ENCODE measurements at places on chromosomes 13 and 19.
A peak's percentile ranks its signal among the peaks of the same experiment; 100 is the strongest.

GRCh38 chr13:74084375-74084935 is 49.7 kb downstream of the KLF12 start:
- DNase-seq, result no peak

- no peak for DNase-seq
These were observed 489.1 kb downstream of the MYO16 start for GRCh38 chr13:109118521-109118920.

- no peak for DNase-seq
These were observed 1692.0 kb downstream of the SLITRK5 start for GRCh38 chr13:89363144-89363543.

GRCh38 chr13:76758738-76759137 is 127.5 kb downstream of the KCTD12 start:
- DNase-seq, result no peak

- DNase-seq, result no peak
These were observed 13.1 kb downstream of the COMP start for GRCh38 chr19:18778076-18778389.

DNA sequence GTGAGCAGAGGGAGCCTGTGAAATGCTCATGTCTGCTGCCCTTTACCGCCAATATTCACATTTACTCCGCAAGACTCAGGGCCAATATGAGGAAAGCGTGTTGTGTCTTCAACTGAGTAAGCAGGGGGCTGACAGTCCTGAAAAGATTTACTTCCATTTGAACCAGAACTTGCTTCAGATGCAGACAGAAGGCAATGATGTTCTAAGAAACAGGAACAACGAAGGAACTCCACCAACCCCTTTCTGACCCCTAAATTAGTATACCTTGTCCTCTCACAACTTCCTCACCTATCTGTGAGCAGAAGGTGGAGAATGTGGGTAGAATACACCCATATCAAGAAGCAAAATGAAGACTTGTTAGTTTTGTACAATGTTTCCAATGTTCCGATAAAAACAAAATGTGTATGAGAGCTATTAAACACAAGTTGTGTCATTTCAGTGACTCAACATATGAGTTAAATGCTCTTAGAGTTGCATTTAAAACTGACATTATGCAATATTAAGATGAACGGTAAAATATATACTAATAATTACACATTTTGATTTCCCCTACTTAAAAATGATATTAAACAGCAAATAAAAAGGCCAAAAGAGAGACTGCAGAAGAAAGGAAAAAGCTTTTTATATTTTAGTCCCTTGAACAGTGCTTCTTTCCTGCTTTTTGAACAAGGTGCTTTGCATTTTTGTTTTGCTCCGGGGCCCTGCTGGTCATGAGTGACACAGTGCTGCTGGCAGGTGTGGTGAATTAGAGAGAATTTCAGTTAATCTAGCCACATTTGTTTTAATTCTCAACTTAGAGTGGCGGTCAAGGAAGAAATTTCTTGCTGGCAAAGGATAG is 16.0 kb downstream of the TMEM272 start:
- no peak for DNase-seq

DNA sequence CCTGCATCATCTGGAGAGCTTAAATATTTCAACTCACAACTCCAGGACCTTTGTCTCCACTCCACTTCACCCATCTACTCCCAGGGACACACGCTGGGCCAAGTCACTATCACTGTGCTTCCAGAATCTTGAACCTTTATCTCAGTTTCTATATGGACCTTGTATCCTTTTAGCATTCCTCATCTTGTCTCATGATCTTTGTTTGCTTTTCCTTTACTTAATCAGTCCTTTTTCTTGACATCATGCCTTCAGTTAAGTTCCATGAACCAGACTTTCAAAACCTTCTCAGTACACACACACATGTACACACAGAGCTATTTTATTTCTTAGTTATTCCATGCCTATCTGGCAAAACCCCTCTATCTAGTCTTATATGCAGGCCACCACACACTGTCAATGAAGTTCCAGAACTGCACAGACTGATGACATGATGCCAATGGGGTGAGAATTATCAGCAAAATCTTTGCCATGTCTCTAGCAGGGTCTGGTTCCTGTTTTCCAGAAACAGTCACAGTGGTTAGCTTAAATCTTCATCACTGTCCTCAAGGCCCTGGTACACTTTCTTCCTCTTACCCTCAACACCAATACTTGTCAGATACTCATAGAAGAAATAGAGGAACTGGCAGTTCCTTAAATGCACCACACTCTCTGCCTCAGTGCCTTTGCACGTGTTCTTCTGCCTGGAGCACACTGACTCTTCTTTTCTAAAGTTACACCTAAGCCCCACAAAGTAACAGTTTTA is 77.6 kb upstream of the STARD13 start:
- DNase-seq, result no peak

DNA sequence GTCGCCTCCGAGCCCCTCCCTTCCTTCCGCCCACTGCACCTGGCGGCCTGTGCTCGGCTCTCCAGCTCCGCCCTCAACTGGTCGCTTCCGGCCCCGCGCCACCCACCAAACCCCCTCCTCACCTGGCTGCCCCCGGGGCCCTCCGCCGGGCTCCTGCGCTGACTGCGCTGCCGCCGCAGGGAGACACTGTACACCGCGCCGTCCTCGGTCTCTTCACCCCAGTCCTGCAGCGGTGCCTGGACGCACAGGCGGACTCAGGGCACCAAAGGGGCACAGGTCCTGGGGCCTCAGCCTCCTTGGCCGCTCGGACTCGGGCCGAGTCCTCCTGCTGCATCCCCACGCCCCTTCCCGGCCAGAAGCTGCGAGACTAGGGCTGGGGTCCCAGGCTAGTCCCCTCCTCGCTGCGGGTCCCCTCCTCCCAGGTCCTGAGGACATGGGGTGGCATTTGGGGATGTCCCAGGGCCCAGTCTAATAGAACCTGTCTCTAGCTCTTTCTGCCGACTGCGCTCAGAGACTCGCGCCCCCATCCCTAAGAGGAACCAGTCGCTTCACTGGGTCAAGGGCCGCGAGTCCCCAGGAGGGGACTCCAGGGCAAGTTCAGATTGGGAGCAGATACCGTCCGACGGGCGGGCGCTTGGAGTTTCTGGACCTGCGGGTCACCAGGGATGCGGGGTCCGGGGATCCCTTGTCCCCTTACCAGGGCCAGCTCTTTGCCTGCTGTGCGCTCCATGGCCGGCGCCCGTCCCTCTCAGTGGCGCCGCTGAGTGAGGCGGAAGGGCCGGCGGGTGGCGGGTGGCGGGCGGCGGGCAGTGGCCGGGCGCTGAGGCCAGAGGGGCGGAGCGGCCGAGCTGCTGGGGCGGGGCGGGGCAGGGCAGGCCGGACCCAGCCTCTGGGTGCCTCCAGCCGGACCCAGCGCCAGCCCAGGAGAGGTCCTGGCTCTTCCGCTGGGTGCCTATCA is at the start of gene RGL3:
RGL3 (minus strand) TSS at position 766 of the 958 bp plus-strand sequence; CDS start at position 730, 36 bp downstream.
- no peak for DNase-seq

GRCh38 chr19:6249296-6249695 is 30.5 kb downstream of the MLLT1 start:
- DNase-seq, result no peak

DNA sequence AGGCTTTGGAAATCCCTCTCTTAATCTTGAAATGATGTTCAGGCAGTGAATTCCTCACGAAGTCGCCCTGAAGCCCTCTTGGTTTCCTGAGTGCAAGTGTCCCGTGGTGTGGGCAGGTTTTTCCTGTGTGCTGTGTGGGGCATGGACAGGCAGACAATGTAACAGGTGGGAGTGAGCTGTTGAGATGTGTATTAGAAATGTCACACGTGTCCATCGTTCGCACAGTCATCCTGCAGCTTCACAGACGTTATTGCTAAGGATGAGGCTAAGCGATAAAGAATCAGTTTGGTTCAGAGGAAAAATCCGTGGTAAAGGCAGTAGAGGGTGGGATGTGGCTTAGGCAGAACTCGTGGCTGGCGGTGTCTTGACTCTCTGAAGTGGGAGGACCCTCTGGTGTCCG is 51.7 kb downstream of the SMARCA4 start:
- no peak for DNase-seq

GRCh38 chr19:35231956-35232645 is 3.6 kb upstream of the FAM187B start:
- DNase-seq, result no peak

GRCh38 chr19:51398096-51398704 is 7.8 kb upstream of the C19orf84 start:
- peak; percentile 41 for DNase-seq

DNA sequence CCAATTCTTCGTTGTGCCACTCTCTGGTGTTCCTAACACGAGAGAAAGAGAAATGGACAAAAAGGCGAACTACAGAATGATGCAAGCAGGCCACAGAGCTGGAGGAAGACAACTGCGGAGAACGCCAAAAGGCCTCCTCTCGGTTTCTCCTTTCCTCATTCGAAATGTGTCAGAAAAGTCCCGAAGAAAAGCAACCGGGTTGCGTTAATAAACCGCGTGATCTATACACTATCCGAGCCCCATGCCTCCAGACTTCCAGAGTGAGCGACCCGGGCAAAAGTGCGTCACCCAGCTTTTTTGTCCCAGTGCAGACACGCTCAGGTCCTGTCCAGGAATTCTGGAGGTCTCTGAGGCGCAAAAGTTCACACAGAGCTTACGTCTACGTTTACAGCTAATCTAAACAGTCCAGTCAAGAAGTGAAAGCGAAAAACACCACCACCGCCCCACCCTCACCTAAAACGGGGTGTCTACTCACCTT is 413 bp downstream of the N4BP2L2 start:
- DNase-seq, result no peak

DNA sequence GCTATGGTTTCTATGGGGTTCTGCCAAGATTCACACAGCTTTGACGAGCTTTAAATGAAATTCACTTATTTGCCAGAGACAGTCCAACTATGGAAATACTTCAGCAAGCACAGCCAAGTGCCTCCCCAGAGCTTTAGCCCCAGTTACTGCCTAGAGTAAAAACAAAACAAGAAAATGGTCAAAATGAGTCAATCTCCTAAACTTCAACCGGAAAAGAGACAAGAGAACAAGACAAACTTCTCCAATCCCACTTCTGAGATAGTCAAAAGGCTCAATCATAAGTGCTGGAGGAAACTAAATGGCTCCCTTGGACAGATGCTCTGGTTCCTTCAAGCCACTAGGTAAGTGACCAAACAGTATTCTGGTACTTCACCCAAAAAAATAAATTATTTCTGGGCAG is 65.8 kb downstream of the KATNAL1 start:
- no peak for DNase-seq

- no peak for DNase-seq
These were observed 1485.3 kb downstream of the PCDH9 start for GRCh38 chr13:65744836-65745235.

DNA sequence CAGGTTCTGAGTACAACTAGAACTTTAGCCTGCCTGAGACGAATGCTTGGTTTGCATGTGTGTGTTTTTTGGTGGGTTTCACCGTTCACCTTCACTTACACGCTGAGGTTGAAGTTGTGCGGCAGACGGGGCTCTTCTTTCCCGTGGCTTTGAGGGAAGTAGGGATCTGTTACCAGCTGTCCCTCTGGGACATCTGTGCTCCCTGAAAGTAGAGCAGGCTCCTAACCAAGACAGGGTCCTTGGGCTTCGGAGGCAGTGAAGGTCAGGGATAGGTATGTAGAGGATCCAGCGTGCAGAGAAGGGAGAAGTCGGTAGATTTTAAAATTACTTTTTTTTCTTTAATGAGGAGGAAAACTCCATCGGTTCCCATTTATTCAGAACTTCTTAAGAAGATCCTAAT is 48.7 kb downstream of the ZNF536 start:
- DNase-seq, result no peak

GRCh38 chr13:100129605-100130004 is 40.7 kb downstream of the PCCA start:
- DNase-seq, result peak; percentile 5

DNA sequence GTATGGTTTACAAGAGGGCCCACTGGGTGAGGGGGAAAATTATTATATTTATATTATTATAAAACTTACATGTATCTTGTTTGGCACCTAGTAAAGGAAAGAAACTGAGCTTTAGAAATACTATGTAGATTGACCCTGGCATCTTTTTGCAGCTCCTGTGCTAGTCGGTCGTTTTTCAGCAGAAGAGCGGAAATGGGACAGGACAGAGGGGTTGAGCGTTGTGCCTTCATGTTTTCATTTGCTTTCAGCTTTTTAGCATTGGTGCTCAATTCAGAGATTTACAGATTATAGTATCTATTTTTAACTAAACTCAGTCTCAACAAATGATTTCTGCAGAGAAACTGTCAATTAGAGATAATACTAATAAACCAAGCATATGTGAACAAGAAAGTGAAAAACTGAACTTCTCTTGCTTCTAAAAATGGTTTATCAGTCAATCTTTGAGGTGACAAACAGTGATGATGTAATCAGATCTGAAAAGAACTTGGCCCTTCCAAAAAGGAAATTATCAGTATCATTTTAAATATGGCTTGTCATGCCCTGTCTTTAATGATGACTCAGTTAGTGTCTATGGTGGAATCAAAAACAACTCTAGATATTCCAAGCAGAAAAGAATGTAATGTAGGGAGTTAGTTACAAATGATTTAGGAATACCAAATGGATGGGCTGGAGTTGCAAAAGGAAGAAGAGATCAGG is 56.9 kb upstream of the KCTD4 start:
- DNase-seq, result peak; percentile 10

- no peak for DNase-seq
These were observed 918 bp downstream of the TMEM190 start for GRCh38 chr19:55377356-55378131.
